ENCODE measurements at places on chromosomes 12 and 14. TPM values are rescaled to one million over a fixed set of nuclear protein-coding genes. Genes with fewer than 3 reads are reported as not detected.

DNA sequence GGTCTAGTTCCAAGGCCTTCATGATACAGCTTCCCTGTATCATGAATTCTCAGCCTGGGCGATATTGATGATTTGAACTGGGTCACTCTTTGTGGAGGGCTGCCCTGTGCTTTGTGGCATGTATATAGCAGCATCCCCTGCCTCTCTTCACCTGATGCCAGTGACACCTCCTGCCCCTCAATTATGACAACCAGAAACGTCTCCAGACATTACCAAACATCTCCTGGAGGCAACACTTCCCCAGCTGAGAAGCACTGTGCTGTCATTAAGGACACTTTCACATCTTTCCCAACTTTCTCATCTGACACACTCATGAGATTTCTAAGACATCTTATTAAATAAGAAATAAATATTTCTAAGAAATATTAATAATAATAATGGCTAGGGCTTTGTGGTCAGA is 315.3 kb downstream of the BCL11B start:
- DNase-seq = no peak

GRCh38 chr14:97036086-97036852 is 239.1 kb downstream of the VRK1 start:
- DNase-seq = no peak

DNA sequence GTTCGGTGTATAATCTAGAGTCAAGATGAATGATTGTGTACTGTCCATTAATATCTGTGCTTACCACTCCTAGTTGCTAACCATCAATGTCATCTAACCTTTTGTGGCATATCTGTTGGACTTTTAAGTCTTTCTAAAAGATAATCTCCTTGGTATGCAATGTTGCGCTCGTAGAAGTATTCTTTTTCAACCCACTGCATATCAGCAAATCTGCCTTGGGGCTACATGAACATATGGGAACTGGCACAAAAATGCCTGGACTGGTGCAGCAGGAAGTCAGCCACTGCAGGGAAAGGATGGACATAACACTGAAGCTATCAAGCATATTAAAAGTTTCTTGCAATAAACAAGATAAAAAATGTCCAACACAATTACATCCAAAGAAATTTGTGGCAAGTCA is 124.3 kb upstream of the SLC38A4 start:
- no peak for DNase-seq

DNA sequence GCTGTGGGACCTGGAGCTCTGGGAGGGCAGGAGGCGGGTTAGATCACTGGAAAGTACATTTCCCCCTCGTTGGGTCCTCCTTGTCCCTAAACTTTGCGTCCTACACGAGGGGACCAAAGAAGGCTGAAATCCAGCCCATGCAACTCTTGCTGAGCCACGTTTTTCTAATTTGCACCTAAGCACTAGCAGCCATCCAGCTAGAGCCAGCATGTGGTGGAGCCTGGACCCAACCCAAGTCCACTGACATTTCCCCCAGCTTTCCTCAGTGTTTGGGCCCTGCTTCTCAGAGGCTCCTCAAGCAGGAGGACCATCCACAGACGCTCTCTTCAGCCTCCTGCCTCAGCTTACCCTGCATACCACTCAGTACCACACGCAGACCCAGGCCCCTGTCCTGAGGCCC is 49.7 kb downstream of the TSPAN11 start:
- DNase-seq = no peak

Gene ACOT4
- total RNA-seq = 9.9 TPM

Gene SDSL
- total RNA-seq = 93.0 TPM

GRCh38 chr12:51048661-51049251 is 629 bp downstream of the LETMD1 start:
- DNase-seq = no peak

- no peak for DNase-seq
Measured at GRCh38 chr14:22761734-22762133, 4.8 kb upstream of the OXA1L start.

DNA sequence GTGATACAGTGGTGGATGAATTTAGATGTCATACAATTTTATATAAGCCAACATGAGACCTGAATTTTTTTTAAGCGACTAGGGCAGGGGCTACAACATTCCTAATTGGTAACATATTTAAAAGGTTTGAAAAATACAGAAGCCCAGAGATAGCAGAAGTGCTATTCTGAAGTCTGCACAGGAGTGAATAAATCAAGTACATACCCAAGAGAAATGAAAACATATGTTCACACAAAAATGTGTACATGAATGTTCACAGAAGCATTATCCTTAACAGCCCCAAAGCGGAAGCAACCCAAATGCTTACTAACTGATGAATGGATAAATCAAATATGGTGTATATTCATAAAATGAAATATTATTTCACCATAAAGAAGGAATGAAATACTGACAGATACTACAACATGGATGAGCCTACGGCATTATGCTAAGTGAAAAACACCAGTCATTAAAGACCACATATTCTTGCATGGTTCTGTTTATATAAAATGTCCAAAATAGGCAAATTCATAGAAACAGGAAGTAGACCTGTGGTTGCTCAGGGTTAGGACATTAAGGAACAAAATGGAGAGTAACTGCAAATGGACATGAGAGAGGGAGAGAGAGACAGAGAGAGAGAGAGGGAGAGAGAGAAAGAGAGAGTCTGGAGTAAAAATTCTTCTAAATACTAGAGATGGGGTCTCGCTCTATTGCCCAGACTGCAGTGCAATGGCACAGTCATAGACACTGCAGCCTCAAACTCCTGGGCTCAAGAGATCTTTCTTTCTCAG is 28.0 kb upstream of the GXYLT1 start:
- no peak for DNase-seq

Gene CCDC60
- not detected for total RNA-seq

- DNase-seq = no peak
Measured at GRCh38 chr14:53894456-53894855, 62.2 kb downstream of the BMP4 start.

DNA sequence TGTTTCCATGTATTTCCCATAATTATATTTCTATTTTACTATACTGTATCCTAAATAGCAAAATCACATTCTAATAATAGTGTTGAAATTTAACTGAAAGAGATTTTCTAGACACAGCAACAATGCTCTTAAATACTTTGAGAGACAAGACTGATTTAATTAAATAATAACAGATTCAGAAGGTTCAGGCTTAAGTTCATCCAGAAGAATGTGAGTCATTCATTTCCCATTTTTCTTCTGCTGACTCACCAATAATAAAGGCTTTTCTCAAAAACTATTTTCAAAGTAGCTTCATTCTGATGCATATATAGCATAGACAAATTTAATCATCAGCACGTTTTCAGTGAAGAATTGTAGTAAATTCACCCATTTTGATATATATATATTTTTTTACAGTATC is 481.4 kb downstream of the MDGA2 start:
- no peak for DNase-seq

DNA sequence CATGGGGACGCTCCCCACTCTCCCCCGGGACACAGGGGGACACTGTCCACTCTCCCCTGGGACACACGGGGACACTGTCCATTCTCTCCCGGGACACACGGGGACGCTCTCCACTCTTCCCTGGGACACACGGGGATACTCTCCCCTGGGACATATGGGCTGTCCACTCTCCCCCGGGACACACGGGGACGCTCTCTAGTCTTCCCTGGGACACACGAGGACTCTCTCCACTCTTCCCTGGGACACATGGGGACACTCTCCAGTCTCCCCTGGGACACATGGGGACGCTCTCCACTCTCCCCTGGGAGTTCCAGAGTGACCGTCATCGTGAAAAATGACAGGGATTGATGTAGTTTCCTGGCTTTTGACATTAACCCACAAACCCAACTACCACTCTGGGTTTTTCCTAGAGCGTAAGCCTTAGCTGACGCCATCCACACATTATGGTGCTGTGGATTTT is 3.0 kb upstream of the P2RX2 start:
- no peak for DNase-seq

GRCh38 chr12:15165012-15165659 is 56.1 kb downstream of the RERG start:
- no peak for DNase-seq

DNA sequence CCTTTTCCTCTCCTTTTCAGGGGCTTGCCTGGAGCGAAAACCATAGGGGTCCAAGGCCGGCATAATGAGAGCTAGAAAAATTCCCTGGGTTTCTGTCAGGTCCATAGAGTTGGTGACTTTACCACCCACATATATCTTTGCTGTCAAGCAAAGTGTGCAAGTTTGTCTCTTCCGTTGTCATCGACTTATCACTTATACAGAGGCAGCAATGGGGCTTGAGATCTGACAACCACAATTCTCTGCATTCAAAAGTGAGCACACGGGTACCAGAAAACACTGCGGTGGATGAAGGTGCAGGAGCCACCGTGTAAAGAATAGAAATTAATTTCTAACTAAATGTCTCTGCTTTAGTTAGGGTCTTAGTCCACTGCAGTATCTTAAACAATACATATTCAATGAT is 162.3 kb downstream of the DAD1 start:
- DNase-seq = no peak

- DNase-seq = peak; percentile 41
Measured at GRCh38 chr12:109762673-109763191, 49.1 kb downstream of the FAM222A start.

Gene ADAM21
- not detected for total RNA-seq

GRCh38 chr14:90617961-90618360 is 198.3 kb downstream of the TTC7B start:
- DNase-seq = no peak

DNA sequence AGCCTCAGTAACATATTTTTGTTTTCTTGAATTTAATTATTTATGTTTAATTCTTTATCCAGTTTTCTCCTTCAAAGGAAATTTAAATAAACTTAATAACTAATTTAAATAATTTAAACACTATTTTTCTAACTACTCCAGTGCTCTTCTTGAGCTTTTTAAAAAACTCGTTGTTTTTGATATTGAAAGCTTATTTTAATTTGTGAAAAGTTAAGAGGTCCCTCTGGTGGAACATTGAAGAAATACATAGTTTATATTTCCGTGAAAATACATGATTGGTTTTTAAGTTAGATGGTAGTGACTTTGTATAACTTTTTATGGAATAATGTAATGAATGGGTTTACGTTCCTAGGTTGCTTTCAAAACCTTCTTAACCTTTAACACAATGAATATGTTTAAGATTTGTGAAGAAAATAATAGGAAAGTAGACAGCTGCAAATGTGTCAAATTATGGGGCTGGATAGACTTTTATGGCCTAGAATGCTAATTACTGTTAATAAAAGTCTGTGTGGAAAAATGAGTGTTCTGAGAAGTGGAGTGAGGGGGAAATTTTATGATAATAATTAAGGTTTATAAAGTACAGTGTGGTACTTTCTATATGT is 45.9 kb upstream of the MSRB3 start:
- no peak for DNase-seq

DNA sequence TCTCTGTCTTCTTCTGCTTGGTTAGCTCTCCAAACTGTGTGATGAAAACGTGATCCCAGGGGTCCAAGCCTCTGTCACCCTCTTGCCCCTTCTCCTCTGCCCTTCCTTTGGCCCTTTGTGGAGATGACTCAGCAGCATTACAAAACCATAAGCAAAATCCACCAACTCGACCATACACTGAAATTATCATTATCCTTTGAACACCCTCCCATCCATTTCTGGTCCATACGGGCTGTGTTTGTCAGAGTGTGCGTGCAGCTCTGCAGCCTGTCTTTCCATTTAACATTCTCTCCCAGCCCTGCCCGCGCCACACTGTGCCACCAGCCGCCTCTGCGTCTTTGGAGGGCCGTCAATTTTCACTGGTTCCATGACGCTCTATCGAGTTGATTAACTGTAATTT is 69.2 kb downstream of the SLC25A47 start:
- no peak for DNase-seq

DNA sequence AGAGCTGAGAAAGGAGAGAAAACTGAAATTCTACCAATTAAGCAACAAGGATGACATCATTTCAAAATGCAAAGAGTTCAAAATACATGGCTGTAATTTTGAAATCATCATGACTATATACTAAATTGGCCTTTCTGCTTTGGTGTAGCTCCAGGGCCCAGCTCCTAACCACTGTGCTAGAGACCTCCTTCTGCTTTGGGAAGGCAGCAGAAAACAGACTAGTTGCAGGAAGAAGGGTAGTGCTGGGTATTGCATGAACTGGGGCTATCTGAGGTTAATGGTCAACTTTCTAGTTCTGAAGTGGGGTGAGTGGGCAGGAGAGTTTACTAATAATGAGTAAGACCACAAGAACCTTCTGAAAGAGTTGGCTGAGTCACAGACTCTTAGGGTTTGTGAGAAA is 66.2 kb downstream of the PTGER2 start:
- DNase-seq = no peak

Gene GALNT4
- 2.7 TPM for total RNA-seq

GRCh38 chr14:50340963-50341362 is 28.8 kb downstream of the DMAC2L start:
- DNase-seq = no peak

DNA sequence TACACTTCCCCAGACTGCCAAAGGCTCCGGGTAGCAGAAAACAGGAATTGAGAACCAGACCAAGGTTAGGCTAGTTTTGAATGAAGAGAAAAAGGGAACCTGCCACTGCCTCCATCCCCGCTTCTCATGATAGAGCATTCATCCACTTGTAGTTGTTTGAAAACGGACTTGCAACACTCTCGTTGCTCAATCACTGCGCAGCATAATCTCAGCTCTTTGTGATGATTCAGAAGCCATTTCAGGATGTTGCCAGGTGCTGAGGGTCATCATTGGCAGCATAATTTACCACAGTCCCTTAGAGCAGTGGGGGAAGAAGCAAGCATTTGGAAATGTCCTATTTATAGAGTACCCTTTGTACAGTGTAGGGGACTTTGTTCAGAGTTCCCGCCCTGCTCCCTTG is 25.6 kb downstream of the KCNK13 start:
- DNase-seq = peak; percentile 56

Data from left lobe of liver (tissue), 2 donors.